ENCODE measurements at places on chromosomes 2 and 18.

DNA sequence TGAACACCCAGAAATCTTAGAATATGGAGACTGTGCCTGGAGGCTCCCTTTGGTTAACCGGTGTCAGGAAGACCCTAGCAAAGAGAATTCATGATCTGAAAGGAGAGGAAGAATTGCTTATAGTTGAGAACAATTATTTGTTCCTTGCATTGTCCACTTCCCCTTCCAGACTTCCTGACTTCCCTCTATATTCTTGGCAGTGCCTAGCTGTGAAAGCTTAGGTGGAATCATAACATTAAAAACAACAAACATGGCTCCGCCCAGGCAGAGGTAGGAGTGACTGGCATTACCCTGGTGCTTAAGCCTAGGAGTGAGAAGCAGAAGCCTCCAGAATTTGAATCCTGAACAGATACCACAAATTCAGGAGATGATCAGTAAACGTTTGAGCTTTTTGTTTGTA is 1.9 kb downstream of the TTL start:
- no peak for DNase-seq

DNA sequence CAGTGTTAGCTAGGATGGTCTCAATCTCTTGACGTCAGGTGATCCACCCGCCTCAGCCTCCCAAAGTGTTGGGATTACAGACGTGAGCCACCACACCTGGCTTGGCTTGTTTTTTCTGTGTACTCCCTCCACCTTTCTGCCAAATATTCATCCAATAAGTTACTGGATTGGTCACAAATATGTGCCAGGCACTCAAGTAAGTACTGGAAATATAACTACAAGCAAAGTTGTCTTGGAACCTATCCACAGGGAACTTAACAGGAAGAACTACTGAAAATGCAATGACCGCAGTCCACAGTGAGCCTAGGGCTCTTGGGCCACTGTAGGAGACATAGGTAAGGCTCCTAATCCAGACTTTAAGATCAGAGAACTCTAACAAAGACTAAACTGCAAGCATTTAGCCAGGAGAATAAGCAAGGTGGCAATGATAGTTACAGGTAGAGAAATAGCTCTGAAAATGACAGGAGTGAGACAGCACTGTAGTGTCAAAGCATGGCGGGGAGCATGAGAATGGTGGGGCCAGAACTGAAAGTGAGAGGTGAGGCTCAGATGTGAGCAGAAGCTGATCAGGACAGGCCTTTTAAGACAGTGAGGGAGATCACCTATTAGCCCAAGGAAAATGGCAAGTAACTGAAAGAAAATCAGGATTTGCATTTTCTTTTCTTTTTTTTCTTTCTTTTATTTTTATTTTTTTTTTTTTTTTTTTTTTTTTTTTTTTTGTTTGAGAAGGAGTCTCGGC is 252.1 kb downstream of the RBM43 start:
- DNase-seq, result no peak

DNA sequence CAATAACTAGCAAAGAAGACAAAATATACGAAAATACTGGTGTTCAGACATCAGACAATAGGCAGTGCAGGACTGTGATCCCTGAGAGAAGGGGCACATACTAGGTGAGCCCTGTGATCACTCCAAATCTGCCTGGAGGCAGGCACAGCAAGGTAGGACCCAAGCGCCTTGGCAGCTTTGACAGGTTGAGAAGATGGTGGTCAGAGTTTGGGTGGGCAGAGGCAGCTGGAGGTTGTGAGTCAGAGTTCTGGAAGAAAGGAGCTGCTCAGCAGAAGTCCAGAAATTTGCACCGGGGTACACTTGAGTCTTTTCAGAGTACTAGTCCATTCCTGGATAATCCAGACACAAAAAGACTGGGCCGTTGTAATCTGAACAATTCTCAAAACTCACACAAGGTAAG is 14.0 kb downstream of the KIF1A start:
- no peak for DNase-seq

DNA sequence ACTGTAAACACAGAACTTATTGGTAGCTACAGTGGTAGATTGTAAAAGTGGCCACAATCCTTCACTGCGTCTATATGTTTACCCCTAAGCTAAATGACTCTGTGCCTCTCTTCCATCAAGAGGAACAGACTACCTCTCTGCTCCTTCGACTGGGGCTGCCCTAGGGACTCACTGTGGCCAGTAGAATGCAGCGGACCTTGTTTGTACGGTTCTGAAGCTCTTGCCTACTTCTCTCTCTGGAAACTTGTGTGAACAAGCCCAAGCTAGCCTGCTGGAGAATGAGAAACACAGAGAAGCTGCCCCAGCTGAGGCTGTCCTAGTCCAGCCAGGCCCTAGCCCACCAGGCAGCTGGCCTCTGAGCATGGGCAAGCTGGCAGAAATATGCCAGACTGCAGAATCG is 140.8 kb upstream of the SLC1A4 start:
- no peak for DNase-seq

GRCh38 chr18:5197032-5197434 is at the start of gene AKAIN1:
Gene AKAIN1, minus strand, starts transcription at chr18:5197257. Its CDS starts 204 bp downstream, at chr18:5197053.
- peak; percentile 47 for DNase-seq

DNA sequence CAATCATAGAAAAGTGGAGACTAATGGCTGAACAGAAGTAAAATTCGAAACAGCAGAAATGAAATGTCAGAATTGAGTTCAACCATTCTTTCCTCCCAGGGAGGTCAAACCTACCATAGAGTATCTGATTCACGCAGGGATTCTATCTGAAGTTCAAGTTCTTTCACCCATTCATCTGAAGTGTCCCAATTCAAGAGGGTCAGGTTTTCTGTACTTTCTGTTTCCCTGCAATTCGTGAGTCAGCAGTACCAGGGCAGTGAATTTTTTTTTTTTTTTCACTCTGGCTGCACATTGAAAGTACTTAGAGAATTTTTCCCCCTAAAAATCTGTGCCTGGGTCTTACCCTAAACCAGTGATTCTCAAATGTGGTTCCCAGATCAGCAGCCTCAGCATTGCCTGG is 40.9 kb upstream of the CCDC88A start:
- no peak for DNase-seq

DNA sequence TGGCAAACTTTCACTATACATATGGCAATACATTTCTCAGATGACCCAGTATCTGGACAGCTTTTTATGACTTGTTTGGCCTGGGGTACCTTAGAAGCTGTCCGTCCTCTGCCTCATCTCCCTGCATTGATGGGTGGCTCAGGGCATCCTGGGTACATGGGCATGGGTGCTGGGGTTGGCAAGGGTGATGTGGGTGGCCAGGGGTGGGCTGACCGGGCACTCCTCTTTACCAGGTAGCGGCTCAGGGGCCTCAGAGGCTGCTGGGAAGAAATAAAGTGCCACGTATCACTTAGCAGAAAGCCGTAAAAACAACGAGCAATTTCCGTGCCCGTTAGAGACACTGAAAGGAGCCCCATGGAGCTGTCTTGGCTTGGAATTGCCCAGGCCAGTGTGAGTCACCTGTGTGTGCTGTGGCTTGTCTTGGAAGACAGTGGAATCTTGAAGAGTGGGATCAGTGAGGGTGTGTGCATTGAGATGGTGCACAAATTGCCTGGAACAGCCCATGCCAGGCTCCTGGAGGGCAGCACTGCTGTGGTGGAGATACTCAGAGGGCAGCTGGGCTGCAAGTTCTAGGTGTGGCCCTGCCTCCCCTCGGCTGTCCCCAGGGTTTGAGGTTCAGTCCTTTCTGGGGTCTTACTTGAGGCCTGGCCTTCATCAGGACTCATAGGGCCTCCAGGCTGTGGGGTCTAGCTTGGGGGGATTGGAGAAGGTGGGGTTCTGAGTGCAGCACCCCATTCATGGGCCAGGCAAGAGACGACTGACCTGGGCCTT is 88.8 kb downstream of the FHOD3 start:
- no peak for DNase-seq

GRCh38 chr2:237471438-237472186 is 15.4 kb upstream of the MLPH start:
- DNase-seq, result peak; percentile 60

- DNase-seq, result peak; percentile 50
Measured at GRCh38 chr2:64143169-64144056, 807 bp downstream of the PELI1 start.

GRCh38 chr2:121255358-121255757 is 29.6 kb downstream of the TFCP2L1 start:
- DNase-seq, result no peak

DNA sequence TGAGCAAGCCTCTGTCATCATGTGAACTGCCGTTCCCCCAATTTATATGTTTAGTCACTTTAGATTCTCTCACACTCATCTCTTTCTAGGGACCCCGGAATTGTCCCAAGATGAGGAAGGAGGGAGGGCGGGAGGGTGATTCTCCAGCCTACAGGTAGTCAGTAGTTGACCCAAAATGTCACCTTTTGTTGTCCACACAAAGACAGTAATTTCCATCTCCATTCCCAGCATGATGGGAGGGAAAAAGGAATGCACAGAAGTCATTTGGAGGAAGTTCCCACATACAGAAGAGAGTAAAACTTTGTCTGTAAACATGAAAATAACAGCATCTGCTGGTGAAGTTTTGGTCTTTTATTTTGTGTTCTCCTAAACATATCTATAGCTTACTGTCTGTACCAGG is 222.9 kb downstream of the KLHL29 start:
- DNase-seq, result no peak

DNA sequence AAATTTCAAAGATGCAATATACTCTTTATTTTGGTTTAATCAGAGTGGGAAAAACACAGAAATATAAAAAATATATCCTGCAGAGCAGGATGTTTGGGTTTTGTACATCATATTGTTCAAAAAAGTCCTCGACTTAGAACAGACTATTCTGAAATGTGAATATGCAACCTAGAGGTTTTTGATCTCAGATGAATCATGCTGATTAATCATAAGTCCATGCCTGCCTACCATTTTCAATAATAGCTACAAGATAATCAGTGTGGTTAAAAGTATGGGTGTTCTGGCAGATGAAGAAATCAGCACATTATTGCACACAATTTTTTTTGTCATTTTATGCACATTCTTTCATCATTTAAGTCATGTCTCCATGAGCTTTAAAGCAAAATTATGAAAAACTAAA is 1261.0 kb upstream of the NXPH2 start:
- no peak for DNase-seq

DNA sequence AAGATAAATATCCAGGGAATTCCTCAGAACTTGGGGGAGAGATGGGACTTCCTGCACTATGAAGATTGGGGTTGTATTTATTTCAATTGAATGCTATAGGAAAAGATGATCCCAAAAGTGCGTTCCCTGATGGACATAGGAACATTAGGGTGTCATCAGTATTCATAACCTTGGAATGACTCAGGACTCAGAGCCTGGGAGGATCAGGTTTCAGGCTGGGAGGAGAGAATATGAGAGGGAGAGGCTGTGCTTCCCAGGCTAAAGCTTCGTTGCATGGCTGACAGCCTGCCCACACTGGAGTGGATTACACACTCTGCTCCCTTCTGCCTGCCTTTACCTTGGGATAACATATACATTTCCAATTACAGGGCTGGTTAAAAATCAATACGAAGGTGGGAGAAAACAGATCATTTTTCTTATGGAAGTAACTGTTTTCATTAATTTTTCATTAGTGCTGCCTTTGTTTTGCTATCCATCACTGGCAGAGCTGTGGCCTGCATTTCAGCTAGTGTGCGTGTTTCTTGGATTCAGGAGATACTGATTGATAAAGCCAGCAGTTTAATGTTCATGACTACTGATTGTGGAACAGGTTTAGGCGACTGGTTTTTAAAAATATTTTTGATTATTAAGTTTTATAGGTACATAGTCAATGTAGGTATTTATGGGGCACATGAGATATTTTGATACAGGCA is 118.7 kb downstream of the KCTD1 start:
- no peak for DNase-seq

GRCh38 chr2:67486041-67486796 is 89.1 kb downstream of the ETAA1 start:
- DNase-seq, result no peak

DNA sequence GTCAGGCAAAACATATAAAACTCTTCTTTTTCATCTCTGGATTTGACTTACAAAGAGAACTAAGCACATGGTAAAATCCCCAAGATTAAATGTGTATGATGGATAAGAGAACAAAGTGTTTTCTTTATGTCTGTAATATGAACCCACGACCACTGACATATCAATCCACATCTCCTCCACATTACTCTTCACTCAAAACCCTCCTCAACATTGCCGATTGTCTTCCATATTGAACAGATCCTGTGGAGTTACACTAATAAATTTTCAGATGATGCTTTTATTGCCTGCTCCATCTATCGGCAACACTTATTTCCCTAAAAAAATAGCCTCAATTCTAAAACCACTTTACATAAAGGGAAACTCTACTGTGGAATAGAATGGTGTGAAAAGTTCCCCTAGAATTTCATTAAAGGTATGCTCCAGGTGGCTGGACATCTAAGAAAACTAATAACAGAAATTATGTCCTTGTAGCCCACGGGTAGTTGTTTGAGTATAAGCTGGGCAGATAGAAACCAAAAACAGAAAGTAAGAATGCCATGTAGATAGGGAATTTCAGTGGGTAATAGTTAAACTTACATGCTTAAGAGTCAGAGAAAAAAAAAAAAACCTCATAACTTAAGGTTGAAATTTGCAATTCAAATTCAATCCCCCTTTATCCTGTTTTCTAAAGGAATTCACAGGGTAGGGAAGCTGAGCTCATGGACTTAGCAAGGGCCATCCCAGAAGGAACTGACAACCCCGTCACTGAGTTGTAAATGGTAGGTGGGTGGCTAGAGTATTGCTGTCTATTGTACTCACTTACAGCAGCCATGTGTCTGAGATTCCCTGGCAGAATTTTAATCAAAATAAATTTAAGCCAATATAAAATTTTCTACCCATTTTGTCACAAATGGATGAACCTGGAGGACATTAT is 305.4 kb upstream of the LYPD1 start:
- no peak for DNase-seq

DNA sequence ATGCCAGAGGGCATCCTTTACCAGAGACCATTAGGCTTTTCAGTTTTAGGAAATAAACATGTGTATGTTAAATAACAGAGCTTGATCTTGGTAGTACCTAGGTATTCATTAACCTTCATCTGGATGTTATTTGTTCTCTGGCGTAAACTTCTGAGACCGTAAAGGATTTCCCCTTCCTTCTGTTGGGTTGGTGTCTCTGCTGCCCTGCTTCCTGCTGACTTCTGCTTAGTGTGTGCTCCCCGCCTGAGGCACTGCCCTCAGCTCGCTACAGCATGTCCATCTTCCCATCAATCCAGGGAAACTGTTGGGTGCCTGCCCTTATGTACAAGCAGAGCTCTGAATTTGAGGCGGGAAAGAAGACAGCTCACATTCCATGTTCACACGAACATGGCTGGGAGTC is 177.9 kb downstream of the TPGS2 start:
- DNase-seq, result no peak

All from stimulated activated CD4-positive, alpha-beta T cell treated with anti-CD3 and anti-CD28 coated beads, Interleukin-15, amount 100 ng/mL, for 24 hours (primary cell).